ENCODE measurements at places on chromosomes 3 and 15.

DNA sequence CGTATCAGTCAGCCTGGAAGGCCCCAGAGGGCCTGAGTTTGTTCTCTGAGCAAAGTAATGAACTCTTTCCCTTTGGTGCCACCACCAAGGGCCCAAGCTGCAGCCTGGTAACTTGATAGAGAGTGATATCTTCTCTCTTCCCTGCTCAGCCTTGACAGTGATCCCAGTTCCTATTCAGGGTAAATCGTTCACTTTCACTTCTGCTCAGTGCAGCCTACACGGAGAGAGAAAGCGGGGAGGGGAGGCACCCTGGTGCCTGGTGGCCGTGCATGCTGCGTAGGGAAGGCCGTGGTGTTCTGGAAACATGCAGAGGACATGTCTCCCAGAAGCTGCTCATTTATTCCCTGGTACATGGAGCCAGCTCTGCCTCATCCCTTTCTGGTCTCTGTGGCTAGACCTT is 54.9 kb downstream of the KIF9 start:
- no peak for DNase-seq

DNA sequence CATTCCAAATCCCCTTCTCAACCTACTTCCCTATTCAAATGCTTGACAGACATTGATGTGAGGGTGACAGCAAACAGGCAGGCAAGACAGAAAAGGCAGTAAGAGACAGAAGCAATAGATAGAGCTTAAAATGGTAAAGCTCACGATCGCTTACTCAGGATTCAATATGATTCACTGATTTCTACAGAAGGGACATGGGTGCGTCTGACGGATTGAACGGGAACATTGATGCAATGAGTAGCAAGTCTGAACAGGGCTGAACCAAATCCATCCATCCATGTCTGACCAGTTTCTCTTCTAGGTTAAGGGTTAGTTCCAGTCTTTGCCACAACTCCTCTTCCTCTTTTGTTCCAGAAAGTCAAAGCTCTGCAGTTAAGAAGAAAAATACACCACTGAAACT is 35.1 kb downstream of the P2RY1 start:
- no peak for DNase-seq

GRCh38 chr3:188106887-188107830 is 46.8 kb upstream of the LPP start:
- DNase-seq, result no peak

- no peak for DNase-seq
Measured at GRCh38 chr3:94069194-94069813, 6.4 kb downstream of the NSUN3 start.

GRCh38 chr15:76663529-76663928 is 241.6 kb downstream of the SCAPER start:
- DNase-seq, result no peak

- no peak for DNase-seq
Measured at GRCh38 chr3:55118451-55118850, 190.6 kb upstream of the LRTM1 start.

DNA sequence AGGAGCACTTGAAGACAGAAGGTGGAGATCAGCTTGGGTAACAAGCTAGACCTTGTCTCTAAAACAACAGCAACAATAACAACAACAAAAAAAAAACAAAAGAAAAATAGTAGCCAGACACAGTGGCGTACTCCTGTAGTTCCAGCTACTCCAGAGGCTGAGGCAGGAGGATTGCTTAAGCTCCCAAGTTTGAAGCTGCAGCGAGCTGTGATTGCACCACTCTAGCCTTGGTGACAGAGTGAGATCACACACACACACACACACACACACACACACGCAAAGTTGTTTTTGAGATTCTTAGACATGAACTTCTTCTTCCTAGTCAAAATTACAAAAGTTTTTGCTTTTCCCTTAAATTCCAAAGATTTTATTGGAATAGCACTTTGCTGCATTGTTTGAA is 93.0 kb upstream of the IGSF10 start:
- no peak for DNase-seq

GRCh38 chr15:78370013-78370412 is 29.9 kb downstream of the CRABP1 start:
- no peak for DNase-seq

GRCh38 chr3:8938021-8938420 is 25.3 kb downstream of the RAD18 start:
- no peak for DNase-seq

GRCh38 chr15:66097151-66098021 is 156.2 kb downstream of the MEGF11 start:
- no peak for DNase-seq

DNA sequence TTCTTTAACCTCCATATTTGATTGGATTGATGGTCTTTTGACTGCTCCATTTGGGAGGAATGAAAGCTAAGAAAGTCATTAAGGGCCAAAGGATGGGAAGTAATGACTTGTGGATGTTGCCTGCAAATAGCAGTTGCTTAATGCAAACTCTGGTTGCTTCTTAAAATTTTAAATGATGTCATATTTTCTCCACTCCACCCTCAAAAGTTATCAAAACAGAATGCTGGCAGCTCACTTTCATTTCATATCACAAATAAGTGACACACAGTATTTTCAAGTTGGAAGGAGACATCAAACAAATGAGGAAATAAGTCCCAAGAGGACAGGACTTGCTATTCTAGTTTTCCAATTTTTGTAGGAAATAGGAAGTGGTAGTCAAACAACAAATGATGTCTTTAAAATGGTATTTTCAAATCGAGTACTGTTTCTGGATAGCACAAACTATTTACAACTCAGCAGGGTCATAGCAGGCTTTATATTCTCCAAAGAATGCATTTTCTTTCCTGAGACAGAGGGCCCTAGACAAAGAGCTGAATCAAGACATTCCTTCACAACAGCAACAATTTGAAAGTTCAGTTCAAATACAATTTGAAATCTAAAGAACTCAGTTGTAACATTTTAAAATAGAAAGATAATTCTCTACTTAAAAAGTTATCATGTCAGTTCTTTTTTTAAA is 165.1 kb upstream of the UBE2E1 start:
- no peak for DNase-seq

GRCh38 chr3:54969652-54970051 is 41.8 kb upstream of the LRTM1 start:
- DNase-seq, result no peak

GRCh38 chr15:100108346-100108745 is 233.4 kb downstream of the ADAMTS17 start:
- DNase-seq, result no peak

DNA sequence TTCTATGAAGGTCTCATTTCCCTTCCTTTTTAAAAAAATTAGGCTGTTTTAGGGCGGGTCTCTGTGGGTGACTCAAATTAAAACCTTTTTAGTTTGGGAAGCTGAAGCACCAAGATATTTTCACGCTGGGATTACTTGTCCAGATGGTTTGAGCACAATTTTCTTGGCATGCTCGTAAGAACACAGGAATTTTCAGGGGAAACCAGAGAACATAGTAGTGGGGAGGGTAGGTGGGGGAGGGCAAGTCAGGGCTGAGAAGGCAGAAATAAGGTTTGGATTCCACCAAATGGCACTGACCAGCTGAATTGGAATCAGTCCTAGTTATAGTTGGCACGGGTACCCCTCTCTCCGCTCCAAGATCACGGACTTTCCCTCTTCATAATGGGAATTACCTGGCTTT is 97.3 kb upstream of the LRIG1 start:
- DNase-seq, result no peak

DNA sequence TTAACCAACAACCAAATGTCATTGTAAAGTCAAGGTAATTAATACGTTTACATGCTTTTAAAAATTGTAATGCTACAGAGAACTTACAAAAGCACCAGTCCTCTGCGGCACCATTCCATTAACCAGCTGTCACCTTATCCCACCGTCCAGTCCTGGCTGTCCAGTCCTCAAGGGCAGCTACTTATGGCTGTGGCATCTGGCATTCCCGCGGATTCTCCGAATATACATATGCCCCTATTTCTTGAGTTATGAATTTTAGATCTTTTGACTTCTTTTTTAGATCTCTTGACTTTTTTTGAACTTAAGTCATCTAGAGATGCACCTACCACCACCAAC is 382 bp upstream of the POMGNT2 start:
- no peak for DNase-seq

DNA sequence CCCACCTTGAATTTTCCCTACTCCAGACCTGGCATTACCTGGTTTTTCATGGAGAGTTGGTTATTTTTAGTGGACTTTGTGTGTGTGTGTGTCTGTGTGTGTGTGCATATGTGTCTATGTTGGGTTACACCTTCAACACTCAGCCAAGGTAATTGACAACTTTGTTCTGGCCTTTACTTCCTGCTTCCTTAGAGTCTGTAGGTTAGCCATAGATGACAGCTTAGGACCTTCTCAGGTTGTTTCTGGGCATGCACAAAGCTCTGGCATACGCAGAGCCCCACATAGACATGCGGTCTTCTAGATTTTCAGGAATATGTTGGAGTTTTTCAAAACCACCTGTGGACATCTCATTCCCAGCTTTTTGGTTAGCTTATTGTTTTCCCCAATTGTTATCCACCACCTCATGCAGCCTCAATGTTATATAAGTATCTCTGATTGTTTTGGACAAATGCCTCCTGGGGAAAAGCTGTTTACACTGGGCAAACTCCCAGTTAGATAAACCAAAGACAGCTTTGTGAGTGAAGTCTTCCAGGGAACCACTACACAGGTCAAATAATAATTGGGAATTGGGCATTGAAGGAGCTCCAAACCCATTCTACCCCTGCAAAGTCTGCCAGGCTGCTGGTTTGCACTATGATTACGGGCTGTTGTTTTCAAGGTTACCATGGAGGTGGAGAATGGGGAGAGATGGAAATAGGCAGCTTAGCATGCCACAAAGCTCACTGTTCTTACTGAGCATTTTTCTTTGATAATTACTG is 201.2 kb downstream of the ADAMTSL3 start:
- no peak for DNase-seq

DNA sequence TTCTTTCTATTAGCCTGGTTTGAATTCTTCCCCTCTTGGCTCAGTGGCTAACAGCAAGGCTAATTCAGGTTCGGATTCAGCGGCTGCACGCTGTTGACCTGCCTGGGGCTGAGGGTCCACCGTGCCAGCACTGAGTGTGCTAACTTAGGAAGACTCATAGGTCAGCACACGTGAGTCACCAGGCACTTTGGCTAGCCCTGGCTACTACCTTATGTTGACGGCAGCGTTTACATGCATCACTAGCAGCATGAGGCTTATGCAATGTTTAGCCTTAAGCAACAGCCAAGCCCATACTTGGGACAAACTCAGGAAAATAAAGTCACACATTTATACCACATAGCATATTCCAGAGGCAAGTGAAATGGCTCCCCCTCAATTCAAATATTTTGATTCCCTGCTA is 137.7 kb downstream of the RAB11A start:
- DNase-seq, result no peak

DNA sequence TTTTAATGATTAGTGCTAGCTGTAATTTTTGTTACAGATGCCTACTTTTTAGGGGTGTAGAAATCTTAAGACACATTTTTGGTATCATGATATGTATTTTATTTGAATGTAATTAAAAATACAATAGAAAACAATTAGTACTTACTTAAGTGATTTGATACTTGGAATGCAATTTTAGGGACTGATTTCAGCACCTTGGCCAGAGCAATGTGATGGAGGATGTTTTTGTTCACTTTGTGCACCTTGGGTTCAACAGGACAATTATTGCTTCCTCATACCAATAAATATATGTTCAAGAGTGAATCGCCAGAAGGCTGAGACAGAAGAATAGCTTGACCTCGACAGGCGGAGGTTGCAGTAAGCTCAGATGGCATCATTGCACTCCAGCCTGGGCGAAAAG is 22.3 kb downstream of the GMNC start:
- DNase-seq, result no peak

DNA sequence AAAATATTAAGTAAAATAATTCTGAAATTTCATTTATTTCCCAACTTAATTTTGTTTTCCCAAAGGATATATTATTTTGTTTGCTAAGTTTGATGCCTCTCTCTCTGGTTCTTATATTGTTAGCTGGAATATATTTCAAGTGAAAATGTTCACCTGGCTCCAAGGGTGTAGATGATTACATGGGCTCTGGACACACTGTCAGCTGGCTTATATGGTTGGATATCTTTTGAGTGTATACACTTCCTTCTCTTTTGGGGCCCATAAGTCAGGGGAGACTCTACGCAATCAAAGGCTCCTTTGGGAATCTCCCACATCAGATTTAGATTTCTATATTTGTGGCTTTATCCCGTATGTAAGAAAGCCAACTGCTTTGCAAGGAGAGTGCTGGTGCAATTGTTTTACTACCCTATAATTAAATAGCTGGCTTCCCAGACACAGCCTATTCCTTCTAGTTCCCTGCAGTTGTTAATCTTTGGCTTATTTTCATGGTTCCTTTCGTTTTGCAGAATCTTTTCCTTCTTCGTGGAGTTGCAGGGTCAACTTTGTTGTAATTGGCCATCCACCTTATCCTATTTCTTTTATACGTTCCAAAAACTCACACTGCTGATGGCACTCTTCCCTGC is 225.7 kb downstream of the DPH6 start:
- DNase-seq, result no peak

GRCh38 chr15:74123658-74124057 is 6.7 kb upstream of the ISLR2 start:
- DNase-seq, result no peak

DNA sequence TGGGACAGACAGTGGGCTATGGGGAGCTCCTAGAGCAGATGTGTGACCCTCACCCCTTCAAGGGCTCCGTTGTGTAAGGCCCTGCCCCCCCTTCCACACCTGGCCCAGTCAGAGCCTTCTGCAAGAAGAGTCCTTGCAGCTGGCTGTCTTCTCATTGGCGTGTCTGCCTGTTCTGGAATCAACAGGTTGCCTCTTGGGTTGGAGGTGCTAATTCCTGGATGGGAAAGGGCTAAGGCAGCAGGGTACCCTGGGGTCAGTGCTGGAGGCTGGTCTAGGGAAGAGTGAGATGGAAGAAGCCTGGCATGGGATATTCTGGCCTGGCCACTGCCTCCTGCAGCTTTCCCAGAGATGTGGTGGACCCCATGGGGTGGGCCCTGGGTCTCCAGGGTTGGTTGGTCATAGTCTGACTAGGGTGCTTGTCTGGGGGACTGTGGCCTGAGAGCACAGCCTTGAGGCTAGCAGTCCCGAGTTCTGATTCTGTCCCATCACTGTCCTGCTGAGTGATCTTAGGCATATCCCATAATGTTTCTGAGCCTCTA is 5.1 kb downstream of the TEX264 start:
- no peak for DNase-seq

DNA sequence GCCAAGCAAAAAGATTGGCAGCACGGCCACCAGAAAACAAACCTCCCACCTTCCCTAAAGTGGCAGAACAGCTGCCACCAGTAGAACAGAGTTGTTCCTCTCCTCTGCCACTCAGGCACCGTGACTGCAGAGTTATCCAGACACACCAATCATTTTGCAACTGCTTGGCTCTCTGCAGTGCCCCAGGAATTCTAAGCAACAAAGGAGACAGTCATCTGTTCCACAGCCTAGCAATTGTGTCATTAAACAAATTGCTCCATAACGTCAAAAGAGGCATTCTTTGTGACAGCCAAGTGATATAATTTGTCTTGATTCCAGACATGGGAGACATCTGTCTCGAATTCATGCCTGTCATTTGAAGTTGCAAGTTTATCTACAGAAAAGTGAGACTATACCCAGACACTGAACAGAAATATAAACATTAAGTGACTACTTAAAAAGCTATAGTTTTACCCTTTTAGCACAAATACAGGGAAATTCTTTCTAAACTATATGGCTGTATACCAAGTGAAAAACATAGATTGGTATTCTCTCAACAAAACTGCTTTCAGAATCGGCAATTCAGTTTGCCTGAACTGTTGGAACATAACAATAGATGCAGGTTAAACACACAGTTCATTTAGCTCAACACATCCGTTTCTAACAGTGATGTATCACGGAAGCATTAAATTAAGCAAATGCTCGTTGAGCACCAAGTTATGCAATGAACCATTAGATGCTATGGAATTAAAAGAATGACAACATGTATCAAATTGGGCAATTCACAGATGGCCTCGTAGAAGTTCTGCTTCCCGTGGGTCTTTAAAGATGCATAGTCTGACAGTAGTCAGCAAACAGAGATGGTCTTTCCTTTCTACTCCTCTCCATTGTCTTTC is 281.3 kb downstream of the FGF12 start:
- no peak for DNase-seq
